ENCODE measurements at places on chromosomes 1 and 21. TPM values are rescaled to one million over a fixed set of nuclear protein-coding genes. Genes with fewer than 3 reads are reported as not detected.
A peak's percentile ranks its signal among the peaks of the same experiment; 100 is the strongest.

DNA sequence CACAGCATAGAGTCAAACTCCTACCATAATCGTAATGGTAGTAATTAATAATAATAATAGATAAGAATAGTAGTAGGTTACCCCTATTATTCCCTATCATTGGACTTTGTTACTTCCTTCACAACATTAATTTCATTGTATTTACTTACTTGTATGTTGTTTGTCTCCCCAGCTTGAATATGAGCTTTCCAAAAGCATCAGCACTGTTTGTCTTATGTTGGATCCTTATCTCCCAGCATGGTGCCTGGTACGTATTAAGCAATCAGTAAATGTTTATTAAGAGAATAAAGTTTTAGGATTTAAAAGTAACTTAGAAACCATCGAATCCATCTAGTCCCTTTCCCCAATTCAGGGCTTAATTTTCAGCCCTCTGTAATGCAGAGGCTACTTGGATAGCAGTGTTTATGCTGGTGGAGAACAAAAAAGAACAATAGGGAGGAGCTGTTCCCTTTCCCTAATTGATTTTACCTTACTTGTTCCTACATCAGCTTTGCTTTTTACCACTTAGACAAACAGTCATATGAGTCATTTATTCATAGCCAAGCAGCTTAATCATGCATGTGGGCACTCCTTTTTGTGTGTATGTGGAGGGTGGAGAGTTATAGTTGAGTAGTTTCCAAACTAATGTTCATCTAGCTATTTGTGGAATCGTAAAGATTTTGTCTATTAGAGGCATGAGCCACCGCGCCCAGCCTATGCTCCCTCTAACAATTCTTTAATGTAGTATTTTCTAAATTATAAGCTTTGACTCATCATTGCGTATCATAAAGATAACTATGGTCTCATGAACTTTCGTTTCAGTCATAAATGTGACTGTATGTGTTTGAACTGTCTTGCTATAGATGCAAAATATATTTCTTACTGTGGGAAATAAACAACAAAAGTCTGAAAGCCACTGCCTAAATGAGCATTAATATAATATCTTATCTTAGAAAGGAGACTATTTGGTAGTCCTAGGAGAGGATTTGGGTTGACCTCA, 20.9 kb upstream of the DR1 start:
- DNase-seq: no peak

DNA sequence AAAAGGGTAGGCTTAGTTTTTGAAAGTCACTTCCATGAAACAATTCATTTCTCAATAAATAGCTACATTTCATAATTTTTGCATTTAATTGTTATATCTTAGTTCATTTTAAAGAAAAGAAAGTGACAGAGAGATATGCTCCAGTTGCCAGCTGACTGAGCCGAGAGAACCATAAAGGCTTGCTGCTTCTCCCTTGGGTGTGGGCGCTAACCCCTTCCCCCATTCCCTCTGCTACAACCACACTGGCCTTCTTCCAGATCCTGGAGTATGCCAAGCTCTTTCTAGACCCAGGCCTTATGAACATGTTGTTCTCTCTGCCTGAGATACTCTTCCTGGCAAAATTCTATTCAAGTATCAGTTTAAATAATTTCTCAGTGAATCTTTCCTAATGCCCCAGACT, 12.3 kb downstream of the SORT1 start:
- no peak for DNase-seq

GRCh38 chr21:28636752-28637691, 355.7 kb downstream of the LTN1 start:
- DNase-seq: peak; percentile 94

DNA sequence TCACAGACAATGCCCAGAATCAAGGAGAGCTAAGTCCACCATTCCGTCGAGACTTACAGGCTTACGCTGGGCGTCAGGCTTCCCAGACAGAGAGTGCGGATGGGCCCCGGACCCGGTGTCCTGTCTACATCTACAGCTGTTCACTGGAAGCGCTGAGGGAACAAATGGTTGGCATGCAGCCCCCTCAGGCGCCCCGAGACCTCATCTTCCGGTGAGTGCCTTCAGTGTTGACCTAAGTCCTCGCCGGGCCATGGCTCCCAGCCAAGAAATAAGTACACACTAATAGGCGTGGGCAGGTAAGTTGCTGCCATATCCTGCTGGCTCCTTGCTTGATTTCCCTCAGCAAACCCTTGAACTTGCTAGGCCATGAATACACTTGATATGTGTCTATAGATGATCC, 26.2 kb downstream of the HYI start:
- no peak for DNase-seq

DNA sequence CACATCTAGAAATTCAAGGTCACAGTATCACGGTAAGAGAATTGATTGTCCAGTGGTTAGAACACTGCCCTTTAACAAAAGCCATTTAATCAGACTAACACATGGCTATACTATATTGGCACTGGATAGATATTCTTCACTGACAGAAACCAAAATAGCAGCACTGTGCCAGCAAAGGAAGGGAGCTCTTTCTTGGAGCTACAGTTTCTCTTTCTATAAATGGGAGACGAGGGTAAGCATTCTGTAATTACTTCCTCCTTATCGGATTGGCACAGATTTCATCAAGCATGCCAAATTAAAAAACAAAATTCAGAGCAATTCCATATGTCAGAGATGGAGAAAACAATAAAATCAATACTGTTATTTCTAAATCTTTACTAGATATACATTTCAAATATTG, 115.7 kb upstream of the CACYBP start:
- no peak for DNase-seq

DNA sequence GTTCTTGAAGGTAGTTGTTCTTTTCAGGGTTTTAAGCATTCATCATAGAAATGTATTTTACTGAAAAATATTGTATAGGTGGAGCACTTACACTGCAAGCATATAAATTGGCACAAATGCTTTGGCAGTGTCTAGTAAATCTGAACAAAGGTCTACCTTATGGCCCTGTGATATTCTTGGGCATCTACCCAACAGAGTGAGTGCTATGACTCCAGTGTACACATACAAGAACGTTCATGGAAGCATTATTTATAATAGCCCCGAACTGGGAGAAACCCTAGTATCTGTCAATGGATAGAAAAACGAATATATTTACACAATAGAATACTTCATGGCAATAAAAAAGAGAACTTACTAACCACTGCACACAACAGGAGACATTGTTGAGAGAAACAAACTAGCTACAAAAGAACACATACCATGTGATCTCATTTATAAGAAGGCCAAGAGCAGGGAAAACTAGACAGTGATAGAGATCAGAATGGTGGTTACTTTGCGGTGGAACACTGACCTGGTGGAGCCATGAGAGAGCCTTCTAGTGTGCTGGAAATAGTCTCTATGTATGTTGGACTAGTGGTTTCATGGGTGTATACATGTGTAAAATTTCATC, 96.0 kb downstream of the MAB21L3 start:
- DNase-seq: no peak

- no peak for DNase-seq
Measured at GRCh38 chr1:32318127-32318869, 17.7 kb downstream of the MARCKSL1 start.

GRCh38 chr1:16441282-16441665, 750 bp downstream of the NECAP2 start:
- peak; percentile 31 for DNase-seq

GRCh38 chr1:110133436-110133835, 16.9 kb upstream of the SLC6A17 start:
- no peak for DNase-seq

- no peak for DNase-seq
Measured at GRCh38 chr1:167465743-167466142, 52.6 kb downstream of the CD247 start.

VSIG8 gene
- not detected for total RNA-seq

F5 gene
- not detected for total RNA-seq

NME7 gene
- total RNA-seq: 15.0 TPM

CD101 gene
- total RNA-seq: 0.39 TPM

SUMO3 gene
- 86.4 TPM for total RNA-seq

MTARC2 gene
- 12.6 TPM for total RNA-seq

ANGPTL3 gene
- not detected for total RNA-seq

COX20 gene
- total RNA-seq: 10.0 TPM

Data from dermis microvascular lymphatic vessel endothelial cell (primary cell).